ENCODE measurements at places on chromosomes 16 and 17.

DNA sequence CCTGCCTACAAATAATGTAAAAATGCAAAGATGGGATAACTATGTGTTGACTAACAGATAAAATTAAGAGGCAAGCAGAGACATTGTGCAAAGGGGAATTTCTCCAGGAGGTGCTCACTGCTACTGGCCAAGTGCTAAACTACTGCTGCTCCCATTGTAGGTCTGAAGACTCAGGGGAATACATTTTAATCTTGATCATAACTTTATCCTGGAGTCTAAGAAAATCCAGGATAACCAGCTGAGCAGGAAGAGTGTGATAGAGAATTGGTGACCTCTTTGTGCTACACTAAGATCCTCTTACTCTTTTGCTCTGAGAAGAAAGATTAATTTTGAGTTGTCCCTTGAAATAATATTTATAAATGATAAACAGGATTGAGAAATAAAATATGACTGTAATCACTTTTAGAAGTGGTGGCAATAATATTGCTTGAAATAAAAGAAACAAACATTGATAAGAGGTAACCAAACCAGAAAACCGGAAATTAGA lies 5.9 kb downstream of the RNF43 start:
- DNase-seq = no peak

- no peak for DNase-seq
Measured at GRCh38 chr17:27560668-27561067, 70.3 kb upstream of the LGALS9 start.

- DNase-seq = no peak
Measured at GRCh38 chr16:85819771-85820170, 20.3 kb downstream of the COX4I1 start.

DNA sequence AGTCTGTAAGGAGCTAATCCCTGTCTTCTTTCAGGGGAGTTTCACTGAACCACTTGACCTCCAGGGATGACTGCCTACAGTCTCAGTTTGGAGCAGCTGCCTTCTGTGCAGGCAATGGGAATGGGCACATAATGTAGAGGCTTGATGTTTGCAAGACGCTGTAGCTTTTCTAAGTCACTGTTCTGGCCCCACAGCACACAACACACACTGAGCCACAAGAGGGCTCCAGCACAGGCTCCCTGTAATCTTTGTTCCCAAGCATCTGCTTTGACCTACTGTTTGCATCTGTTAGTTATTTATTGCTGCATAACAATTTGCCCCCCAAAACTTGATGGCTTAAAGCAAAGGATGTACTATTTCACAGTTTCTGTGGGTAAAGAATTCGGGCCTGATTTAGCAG lies 419.0 kb upstream of the ASIC2 start:
- DNase-seq = no peak

DNA sequence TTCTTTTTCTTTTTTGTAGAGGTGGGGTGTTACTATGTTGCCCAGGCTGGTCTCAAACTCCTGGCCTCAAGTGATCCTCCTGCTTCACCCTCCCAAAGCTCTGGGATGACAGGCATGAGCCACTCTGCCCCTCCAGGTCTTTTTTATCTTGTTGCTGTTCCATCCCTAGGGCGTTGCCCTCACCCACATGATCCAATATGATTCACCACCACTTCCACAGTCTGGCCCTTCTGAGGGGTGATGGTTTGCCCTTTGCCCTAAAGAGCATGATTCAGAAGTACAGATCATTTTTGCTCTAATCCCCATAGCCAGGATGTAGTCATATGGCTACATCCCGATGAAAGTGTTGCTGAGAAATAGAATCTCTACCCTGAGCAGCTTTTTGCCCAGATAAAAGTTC lies 18.8 kb downstream of the STX4 start:
- DNase-seq = no peak

GRCh38 chr16:53925107-53925410 lies 221.1 kb downstream of the FTO start:
- no peak for DNase-seq

DNA sequence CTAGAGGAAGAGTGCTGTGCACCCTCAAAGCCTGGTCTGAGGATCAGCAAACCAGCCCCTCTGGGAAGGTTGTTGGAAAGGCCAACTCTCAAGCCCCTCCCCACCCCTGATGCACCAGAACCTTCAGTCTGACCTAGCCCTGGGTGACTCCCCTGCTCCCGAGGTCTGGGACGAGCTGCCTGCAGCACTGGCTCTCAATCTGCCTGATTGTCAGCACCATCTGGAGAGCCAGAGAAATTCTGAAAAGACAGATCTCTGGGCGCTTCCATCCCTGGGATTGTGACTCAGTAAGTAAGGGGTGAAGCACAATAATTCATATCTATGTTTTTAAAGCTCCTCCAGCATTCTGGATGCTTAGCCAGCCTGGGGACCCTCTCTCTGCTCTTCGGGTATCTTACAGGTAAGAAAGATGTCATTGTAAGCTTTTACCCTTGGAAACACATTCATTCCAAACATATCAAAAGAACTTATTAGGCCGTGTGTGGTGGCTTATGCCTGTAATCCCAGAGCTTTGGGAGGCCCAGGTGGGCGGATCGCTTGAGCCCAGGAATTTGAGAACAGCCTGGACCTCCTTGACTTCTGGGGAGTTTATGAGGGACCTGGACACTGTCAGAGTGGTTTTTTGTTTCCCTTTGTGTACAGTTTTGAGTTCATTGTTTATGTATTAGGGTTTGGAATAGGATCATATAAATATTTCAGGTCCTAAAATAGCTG lies 147.5 kb downstream of the KCNJ12 start:
- DNase-seq = no peak

GRCh38 chr17:4161192-4161966 lies 18.4 kb downstream of the CYB5D2 start:
- no peak for DNase-seq

- no peak for DNase-seq
Measured at GRCh38 chr17:61770043-61770442, 93.3 kb downstream of the BRIP1 start.

DNA sequence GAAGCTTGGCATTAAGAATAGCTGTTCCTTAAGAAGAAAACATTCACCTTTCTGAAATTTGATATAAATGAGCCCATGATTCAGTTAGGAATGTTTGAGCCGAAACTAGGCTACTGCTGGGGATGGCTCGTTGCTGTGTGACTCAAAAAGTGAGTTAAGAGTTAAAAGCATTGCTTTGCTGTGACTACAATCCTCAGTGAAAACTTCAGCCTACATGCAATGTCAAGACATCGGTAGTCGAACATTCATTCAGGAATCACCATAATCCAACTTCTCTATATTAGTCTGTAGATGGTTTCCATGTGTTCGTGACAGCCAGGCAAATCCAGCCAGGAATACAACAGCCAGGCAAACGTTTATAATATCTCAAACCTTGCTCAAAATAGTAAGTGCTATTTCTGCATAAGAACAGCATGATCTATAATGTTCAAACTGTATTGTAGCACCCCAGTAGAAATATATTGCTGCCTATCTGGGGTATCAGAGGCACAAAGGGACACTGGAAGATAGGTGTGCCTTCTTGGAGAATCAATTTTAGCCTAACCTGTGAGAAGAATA lies 1225.1 kb downstream of the CDH8 start:
- DNase-seq = no peak
